ENCODE measurements at places on chromosomes 13 and 19.

DNA sequence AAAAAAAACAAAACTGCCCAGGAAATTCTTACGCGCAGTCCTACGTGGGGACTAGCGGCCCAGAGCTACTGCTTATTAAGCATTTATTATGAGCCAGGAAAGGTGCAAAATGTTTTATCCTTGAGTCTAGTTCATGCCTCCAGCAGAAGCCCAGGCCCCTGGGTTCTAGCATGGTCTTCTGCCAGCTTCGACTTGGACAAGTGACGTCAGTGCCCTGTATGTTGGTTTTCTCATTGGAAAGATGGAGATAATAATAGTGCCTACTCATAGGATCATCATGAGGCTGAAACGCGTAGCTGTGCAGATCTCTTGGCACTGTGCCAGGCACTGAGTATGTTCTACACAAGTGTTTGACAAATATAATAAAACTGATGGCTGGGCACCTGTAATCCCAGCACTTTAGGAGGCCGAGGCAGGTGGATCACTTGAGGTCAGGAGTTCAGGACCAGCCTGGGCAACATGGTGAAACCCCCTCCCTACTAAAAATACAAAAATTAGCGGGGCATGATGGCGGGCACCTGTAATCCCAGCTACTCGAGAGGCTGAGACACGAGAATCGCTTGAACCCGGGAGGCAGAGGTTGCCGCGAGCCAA lies 12.4 kb upstream of the SULT2B1 start:
- DNase-seq, result no peak

DNA sequence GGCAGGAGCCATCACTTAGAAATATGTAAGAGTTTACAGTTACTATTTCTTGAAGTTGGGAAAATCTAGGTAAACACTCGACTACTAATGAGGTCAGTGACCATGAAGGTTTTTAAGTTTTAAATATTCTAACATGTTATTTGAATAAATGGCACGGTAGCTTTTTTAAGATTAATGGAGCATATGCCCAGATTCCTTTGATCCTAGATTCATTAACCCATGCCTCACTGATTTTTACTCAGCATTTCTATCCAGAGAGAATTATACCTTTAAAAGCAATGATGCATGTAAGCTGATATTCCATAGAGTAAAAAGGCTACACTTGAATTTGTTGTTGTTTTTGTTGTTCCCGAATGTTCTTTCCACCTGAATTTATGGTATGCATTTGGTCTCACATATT lies 541.4 kb downstream of the DACH1 start:
- DNase-seq, result no peak

DNA sequence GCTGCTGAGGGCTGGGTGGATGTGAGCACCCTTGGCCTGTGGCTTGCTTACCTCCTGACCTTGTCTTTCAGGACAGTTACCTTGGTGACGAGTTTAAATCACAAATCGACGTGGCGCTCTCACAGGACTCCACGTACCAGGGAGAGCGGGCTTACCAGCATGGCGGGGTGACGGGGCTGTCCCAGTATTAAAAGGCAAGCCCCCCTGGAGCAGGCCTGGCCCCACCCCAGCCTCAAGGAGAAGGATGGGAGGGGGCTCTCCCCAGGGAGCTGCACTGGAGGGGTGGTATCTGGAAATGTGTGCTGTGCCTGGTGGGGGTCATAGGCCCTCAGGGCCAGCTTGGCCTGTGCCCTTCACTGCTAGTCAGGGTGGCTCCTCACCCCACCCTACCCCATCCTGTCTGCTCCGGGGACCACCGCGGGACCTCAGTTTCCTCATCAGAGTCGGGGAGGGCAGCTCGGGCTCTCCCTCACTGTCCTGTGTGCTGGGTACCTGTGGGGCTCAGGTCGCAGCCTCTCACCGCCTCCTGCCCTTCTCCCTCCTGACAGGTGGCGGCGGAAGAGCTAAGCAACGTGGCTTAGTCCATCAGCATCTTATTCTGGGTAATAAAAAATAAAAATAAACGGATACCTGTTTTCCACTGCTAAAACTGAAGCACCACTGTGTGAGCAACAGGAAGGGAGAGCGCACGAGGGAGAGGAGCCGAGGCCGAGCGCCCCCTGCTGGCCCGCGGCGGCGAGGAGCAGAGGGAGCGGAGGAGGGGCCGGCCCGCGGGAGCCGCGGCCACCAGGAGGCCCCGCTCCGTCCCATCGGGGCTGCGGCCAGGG lies 29.8 kb downstream of the CERS1 start:
- no peak for DNase-seq

DNA sequence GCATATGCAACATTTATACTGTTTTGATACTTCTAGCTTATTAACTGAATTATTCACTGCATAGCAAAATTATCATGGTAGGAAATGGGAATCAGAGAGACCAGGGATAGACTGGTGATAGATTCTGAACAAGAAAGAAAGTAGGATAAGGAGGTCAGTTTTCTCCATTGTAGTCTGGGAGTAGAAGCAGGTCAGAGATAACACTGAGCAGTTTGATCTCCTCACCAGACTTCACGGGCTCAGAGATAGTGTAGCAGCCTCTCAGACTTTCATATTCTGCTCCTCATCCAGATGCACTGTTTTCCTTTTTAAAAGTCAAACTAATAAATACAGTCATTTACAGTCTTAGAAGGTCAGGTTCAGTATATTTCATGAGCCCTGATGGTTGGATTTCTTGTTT lies 56.0 kb upstream of the MYO16 start:
- DNase-seq, result no peak

DNA sequence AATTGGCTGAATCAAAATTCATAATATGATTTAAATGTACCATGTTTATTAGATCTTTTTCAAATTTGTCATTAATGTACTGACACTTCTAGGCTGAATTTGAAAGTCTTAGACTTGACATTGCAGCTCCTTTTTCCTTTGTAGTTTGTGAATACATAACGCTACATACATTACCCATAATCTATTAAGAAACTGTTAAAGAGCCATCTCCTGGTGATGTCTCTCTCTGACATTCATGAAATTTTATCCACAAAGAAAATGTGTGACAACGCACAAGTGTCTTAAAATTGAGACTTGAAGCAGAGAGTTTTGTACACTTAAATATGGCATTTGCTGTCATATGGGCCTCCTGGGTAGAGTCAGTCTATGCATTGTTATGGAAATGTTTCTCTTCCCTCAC lies 320.2 kb upstream of the ARGLU1 start:
- DNase-seq, result no peak

GRCh38 chr13:79511611-79512010 lies 30.7 kb downstream of the NDFIP2 start:
- DNase-seq, result no peak

All from cerebellar nuclear complex (tissue), 1 donor.